ENCODE measurements at places on chromosomes 3 and 15.
A peak's percentile ranks its signal among the peaks of the same experiment; 100 is the strongest.

GRCh38 chr15:47768735-47769134 is 51.4 kb downstream of the SEMA6D start:
- H3K27me3 ChIP-seq, result no peaks in the 10 kb centered on the region
- DNase-seq, result no peak
- no peaks in the 10 kb centered on the region for H3K36me3 ChIP-seq
- H3K4me1 ChIP-seq, result no peaks in the 10 kb centered on the region
- no peak overlapping the region for H3K4me3 ChIP-seq

DNA sequence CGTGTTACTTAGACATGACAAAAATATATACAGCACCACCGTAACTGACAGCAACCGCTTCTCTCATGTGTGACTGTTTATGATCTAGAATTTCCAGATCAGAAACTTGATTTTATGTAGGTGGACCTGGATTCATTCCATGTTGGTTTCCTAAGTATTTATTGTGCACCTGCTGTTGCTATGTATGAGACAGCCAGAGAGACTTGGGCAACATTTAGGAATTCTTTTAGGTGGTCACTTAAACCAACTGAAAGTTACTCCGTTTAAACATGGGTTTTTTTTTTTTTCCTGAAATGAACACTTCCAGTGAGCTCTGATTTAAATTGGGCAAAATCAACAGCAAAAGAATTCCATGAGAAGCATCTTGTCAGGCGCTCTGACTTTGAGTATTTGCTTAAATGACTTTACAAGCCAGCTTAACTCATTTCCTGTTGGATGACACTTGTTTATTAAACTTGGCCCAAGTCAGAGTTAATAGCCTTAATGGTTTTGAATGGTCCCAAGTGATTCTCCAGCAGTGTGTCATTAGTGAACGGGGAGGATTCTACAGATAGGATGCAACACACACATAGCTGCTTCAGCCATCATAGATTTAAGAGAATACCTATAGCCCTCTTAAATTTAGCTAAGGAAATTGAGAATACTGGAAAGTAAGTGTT is 31.8 kb downstream of the MITF start:
- H3K4me3 ChIP-seq, result no peak overlapping the region
- H3K27me3 ChIP-seq, result no peaks in the 10 kb centered on the region
- no peak for DNase-seq
- no peak overlapping the region for H3K27ac ChIP-seq
- no peaks in the 10 kb centered on the region for H3K36me3 ChIP-seq

DNA sequence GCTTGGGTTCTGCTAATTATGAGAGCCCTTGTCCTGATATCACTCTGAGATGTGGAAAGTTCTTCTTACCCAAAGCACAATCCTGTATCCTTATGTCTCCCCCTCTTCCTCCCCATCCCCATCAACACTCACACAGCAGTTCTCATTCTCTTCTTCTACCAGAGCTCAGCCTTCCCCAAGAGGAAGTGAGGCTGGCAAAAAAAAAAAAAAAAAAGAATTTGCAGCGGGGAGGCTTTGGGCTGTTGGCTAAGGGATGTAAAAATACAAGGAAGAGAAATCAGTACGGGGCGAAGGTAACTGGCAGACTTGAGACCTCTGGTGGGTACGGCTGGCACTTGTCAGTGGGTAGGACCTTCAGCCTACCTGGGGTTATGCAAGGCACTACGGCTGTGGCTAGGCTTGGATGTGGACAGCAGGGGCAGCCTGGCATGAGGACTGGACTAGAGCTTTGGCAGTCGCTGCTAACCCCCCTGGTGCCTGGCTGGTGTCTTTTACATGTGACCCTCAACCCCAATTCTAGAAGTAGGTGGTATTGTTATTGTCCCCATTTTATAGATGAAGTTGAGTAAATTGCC is 5.4 kb downstream of the VIPR1 start:
- H3K4me3 ChIP-seq, result no peak overlapping the region
- H3K27me3 ChIP-seq, result no peaks in the 10 kb centered on the region

DNA sequence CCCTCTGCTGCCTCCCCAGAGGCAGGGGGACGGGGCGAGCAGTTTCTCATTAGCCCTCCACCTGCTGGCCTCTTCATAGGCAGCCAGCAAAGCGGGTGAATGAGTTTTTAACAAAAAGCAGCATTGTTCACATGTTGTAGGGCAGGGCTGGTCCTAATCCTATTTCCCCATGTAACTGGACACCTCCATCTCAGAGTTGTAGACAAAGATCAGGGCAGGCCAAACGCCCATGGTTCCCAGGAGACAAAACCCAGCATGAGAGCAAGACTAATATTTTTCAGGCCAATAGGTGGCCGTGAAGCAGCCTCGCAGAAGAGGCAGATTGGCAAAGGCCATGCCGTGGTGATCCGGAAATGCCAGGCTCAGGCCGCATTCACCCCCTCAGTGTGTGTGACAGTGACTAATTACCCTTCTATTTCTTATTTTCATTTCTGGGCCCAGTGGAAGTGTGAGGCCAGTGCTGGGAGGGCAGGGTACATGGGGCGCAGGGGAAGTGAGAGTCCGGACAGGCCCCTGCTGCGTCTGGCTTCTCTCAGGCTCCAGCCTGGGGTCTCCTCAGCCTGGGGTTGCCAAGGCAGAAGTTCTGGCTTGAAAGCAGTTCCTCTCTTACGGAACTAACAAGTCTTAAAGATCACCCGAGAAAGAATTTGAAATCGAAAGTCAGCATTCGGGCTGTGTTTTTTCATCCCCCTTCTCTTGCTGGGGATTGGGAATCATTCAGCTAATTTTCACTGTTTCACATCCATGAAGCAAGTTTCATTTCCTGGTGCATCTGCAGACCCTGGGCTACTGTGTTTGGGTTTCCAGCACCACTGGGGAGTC is 64.8 kb downstream of the BOC start:
- no peaks in the 10 kb centered on the region for H3K27me3 ChIP-seq
- DNase-seq, result no peak
- H3K4me1 ChIP-seq, result peaks cover 22% of the 10 kb centered on the region
- peak overlapping the region; percentile 83 for H3K27ac ChIP-seq
- peak overlapping the region; percentile 39 for H3K4me3 ChIP-seq

DNA sequence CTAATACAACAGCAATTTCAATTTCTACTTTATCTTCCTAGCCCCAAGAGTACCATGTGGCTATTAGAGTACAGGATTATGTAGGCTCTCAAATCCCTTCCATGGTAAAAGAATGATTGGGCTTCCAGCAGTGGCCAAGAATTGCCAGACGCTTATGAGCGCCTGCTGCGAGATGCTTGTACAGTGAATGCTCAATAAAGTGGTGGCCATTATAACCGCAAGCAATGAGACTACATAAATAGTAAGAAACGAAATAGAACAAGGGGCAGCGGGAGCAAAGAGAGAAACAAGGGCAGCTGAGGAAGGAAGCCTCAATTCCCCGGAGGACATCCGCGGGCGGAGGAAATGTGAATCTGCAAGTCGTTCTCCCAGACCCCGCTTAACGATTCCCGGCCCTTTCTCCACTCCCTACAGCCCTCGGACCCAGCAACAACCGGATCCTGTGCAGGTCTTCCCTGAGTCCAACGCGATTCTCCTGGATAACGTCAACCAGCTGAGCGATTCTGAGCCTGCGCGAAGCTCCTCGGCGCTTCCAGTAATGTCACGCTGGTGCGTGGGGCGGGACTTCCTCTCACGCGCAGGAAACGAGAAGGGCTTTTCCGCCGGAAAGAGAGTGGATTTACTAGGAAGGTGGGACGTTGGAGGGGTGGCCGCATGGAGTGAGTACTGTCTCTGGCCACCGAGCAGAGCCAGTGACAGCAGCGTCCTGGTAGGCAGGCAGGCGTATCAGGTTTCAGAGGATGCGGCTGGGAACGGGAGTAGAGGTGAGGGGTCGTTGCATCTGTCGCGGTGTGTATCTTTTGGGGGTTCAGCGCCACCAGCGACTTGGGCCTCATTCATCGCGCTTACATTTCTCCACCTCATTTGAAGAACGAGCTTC is 40.5 kb upstream of the AP3B2 start:
- peaks cover 37% of the 10 kb centered on the region for H3K4me1 ChIP-seq
- DNase-seq, result no peak
- peak overlapping the region; percentile 90 for H3K27ac ChIP-seq
- H3K27me3 ChIP-seq, result no peaks in the 10 kb centered on the region
- peak overlapping the region; percentile 77 for H3K4me3 ChIP-seq
- H3K36me3 ChIP-seq, result peaks cover 23% of the 10 kb centered on the region
